Adrenal gland (tissue), 19 donors: ENCODE measurements at places on chromosomes 6 and 20.

DNA sequence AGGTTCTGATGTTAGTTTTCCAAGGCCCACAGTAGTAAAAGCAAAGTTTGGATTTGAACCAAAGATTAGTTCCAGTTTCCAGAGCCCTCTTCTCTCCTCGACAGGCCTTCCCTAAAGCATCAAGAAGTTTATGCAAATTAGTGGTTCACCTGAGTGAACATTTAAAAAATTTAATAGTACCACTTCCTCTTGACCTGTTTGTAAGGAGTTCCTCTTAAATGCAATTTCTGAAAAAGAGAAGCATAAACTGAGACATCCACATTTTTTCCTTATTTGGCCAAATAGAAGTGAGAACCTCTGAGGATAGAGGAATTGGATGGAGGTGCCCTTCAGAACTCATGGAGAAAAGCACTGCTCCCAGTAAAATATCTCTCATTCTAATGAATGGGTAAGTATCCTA, 1.2 kb upstream of the DSE start:
- DNase-seq: no peak

GRCh38 chr6:67133973-67134372, 1426.9 kb upstream of the EYS start:
- no peak for DNase-seq

DNA sequence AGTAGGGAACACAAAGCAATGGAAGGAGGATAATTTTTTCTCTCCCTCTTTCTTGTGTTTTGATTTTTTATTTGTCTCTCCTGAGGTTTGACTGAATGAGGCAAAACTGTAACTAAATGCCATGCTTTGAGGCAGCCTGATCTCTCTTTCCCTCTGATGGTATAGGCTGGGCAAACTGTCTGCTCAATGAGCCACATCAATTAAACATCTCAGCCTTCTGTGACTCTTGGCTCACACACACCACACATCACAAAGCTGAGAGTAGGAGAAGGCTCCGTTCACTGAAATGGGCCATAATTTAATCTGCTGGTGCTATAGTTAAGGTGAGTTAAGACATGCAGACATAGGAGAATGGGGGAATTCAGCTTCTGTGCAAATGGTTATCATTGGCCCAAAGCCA, 28.1 kb upstream of the SCGN start:
- DNase-seq: no peak

DNA sequence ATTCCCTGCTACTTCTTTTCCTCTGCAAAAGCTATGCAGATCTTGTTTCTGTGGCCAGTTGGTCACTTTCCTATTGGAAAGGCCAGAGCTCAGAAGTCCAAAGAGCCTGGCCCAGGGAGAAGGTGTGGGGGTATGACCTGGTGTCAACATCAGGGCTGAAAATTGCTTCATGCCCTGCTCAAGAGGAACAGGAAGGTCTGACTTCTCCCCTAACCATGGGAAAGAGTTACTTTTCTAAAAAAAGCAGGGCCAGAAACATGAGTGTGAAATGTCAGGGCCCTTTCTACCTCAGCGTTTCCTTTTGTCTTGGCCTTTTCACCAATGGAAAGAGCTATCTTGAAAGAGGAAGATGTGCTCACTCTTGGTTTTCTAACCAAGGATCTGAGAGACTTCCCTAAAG, 117.4 kb downstream of the MAFB start:
- no peak for DNase-seq

DNA sequence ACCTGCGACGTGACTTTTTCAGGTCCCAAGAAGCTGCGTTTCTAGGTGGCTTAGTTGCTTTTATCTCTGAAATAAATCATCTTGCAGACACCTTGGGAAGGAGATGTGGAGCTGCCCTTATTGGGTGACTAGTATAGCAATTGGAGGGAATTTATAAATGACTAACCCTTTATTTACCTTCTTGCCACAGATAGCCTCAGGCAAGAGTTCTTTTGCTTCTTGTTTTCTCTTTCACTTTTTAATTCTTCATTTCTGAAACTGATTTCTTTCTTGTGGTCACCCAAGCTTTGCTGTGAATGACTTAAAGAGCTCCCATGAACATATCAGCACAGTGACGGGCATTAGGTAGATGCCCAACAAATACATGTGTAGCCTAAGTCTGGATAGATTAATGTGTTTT, 3.0 kb downstream of the ADGRF4 start:
- DNase-seq: no peak

DNA sequence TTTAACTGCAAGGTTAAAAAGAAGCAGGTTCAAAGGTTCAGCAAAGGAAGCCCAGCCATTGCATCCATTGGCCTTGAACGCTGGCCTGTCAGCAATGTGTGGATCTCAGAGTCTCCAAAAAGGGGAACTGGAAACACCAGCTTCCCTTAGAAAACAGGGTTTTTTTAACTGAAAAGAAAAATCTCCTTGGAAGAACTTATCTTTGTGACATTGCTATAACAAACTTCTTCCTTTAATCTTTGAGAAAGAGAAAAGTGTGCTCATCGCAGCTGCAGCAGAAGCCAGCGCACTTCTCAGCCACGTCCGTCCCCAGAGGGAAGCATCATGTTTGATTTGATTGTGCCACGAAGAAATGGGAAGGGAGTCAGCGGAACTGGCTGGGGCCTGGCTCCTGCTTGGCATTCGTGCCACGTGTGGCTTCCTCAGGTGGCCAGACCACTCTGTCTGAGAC, 215.0 kb downstream of the SYNDIG1 start:
- DNase-seq: no peak

DNA sequence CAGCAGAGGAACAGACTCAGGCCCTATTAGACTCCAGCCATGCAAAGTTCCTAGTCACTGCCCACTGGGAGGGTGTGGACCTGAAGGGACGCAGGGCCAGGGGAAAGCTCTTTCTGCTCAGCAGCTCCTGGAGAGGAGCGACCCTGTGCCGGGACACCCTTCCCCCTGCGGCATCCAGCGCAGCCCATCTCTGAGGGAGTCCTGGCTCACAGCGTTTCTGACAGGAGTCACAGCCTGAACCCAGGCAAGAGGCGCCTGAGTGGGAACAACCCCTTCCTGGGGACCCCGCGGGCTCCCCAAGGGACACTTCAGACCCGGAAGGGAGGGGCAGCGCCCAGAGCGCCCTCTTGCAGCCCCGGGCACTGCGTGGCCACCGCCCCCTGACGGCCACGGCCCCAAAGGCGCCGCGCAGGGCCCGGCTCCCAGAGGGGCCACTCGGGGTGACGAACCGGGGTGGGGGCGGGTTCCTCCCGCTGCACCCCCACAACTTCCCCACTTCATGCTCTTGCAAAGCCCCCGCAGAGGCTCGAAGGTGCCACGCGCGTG, 862 bp downstream of the UCKL1 start:
- DNase-seq: no peak

DNA sequence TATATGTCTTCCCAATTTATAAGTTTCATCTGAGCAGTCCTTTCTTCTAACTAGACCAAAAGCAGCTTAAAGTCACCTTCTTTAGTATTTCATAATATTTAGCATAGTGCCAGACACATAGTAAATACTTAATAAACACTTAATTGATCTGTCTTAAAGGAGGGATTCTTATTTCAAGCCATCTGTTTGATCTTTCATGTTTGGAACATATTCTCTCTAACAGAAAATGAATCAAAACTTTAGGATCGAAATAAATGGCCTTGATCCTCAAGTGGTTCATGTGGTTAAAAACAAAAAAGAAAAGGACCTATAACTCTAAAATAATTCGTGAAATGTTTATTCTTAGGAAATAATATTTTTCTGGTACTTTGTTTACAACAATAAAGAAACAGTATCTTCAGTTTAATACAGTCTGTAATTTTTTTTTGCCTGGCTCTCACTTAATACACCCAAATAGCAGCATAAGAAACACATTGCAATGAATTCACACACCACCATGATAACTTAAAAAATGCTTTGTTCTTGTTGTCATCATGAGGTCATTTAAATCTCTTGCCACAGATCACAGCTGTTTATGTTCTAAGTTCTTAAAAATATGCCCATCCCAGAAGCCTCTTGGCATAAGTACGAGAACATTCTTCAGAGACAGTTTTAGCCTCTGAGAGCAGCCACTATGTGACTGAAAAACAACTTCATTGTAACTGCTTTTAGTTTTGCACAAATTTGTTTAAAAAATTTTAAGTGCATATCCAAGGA, 48.1 kb downstream of the ESF1 start:
- no peak for DNase-seq
